ENCODE measurements at places on chromosomes 2 and 18.
A peak's percentile ranks its signal among the peaks of the same experiment; 100 is the strongest.

DNA sequence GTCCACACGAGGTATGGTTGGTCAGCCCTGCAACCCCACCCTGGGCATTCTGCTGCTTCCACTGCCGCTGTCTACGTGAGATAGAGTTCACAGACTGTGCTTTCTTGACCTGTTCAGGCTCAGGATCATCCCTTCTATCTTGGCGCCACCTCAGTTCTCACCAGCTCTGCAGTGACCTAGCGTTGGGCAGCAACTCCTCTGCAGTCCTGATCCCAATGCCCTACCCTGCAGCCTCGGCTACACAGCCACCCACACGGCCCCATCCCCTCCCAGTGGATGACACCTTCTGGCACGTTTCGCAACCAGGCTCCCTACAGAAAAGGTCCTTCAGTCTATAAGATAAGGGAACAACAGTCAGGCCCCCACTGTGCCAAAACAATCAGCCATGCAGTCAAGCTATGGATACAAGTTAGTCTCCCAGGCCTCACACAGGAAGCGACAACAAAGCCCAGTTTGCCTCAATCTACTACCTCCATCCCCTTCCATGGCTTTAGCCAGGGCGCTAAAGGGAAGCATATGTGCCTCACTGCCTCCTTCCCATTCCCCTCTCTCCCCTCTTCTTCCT lies 317.9 kb upstream of the PKDCC start:
- DNase-seq, result no peak

GRCh38 chr2:186099826-186100225 lies 361.2 kb downstream of the FSIP2 start:
- DNase-seq, result no peak

- DNase-seq, result peak; percentile 80
Measured at GRCh38 chr2:216700088-216700567, 4.8 kb upstream of the IGFBP5 start.

DNA sequence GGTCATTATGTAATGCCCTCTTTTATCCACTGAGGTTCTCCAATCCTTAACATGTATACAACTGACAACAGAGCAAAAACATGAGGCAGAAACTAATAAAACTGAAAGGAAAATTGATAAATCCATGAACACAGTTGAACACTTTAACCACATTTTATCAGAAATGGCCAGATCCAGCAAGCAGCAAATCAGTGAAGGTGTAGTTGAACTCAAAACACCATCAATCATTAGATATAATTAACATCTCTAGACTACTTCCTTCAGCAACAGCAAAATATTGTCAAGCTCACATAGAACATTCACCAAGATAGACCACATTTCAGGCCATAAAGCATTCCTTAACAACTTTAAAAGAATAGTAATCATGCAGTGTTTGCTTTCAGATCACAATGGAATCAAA lies 72.9 kb downstream of the HS6ST1 start:
- no peak for DNase-seq

GRCh38 chr2:203867561-203868200 lies at the start of gene CTLA4:
Gene CTLA4, plus strand, starts transcription at chr2:203867771. Its CDS starts 172 bp downstream, at chr2:203867943.
- DNase-seq, result no peak

DNA sequence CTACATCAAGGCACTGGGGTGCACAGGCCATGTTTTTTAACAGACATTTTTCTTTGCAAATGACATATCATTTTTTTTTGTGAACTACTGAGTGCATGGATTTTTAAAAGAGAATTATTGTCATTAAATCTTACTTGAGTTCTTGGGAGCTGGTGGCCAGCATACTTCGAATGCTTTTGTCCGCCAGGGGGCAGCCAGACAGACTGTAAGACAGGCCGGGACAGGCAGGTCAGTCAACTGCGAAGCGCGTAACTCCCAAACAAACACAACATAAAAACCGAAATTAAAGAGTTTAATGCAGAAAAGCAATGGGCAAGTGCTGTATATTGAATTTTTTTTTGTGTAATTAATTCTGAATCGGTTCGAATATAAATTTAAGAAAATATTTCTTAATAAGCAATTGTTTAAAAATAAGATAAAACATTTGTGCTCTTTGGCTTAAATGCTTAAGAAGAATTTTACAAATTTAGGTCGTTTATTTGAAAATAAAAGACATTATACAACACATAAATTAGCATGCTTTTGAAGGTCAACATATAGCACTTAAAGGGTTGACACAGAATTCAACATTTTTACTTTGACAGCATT lies 142.2 kb upstream of the PXDN start:
- no peak for DNase-seq

DNA sequence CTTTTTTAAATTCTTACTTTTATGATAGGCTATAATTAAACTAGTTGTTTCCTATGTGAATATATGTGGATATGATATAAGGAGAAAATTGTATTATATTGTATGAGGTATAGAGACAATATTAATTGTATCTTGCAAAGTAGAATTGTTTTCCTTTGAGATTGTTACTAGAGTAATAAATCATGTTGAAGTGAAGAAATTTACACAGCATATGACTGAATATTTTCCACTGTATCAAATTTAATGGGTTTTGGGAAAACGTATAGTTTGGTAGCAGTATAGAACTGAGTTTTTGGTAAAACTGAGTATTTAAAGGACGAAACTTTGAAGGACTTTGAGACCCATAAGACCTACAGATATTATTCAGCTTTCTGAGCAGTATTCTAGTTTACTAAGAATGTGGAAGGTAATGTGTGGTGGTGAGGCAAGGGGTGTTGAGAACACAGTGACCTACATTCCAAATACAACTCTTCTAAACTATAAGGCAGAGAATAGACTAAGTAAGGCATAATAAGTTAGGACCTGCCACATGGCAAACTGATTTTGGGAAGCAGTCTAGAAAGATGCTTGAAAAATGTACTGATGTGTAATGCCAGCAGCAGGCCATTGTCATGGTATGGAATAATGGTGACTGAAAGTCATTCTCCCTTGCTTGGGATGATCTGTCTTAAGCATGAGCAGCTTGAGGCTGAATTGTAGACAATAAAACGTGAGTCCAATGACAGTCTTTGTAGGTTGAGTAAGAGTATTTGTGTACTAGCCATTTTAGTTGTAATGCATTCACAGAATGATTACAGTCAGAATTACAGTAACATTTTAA lies 29.6 kb downstream of the PKP4 start:
- no peak for DNase-seq

- DNase-seq, result peak; percentile 3
Measured at GRCh38 chr2:55231546-55232083, 478 bp downstream of the CLHC1 start.

Data from NCI-H1105 (cell line).